ENCODE measurements at places on chromosomes 5 and 9. TPM values are rescaled to one million over a fixed set of nuclear protein-coding genes. Genes with fewer than 3 reads are reported as not detected.
A peak's percentile ranks its signal among the peaks of the same experiment; 100 is the strongest.

The EIF4E1B gene
- not detected for total RNA-seq

The MVB12B gene
- total RNA-seq = 0.23 TPM

GRCh38 chr5:162786234-162786633, 651.2 kb upstream of the CCNG1 start:
- no peaks in the 10 kb centered on the region for H3K27me3 ChIP-seq
- no peak for DNase-seq
- H3K27ac ChIP-seq = no peak overlapping the region
- no peaks in the 10 kb centered on the region for H3K4me1 ChIP-seq

- no peaks in the 10 kb centered on the region for H3K27me3 ChIP-seq
- no peaks in the 10 kb centered on the region for H3K36me3 ChIP-seq
- no peaks in the 10 kb centered on the region for H3K4me1 ChIP-seq
- no peak overlapping the region for H3K27ac ChIP-seq
- no peak overlapping the region for H3K4me3 ChIP-seq
These were observed 15.1 kb downstream of the LPAR1 start for GRCh38 chr9:111023128-111023527.

DNA sequence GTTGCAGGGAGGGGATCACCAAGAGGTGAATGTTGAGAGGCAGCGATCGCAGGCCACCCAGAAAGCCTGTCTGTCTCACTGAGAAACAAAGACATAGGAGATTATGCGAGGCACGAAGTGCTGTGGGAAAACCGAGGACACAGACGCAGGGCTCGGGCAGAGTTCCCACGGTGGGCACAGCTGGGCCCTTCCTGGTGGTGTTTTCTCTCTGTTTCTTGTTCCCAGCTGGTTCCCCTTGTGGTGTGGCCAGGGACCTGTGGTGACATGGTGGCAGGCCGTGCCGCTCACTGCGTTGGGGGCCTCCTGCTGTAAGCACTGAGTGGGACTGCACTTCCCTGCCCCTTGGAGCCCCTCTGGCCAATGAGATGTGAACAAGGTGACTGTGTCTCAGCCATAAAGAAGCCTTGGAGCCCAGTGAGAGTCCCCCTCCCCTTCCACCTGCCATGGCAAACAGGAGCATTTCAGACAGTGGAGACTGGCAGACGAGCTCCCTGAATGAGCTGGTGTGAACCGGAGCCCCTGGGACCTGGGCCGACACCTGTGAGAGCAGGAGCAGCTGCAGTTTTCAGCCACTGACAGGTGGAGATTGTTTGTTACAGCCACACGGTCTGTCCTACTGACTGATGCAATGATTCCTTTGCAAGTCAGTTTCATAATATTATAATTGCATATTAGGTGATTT, 13.2 kb upstream of the IRX4 start:
- H3K4me3 ChIP-seq = no peak overlapping the region
- H3K27me3 ChIP-seq = peaks cover 6% of the 10 kb centered on the region
- no peaks in the 10 kb centered on the region for H3K36me3 ChIP-seq
- no peaks in the 10 kb centered on the region for H3K4me1 ChIP-seq

The LCN6 gene
- not detected for total RNA-seq

GRCh38 chr9:115099901-115100300, 18.1 kb downstream of the TNC start:
- no peak overlapping the region for H3K27ac ChIP-seq
- H3K4me1 ChIP-seq = no peaks in the 10 kb centered on the region
- no peak overlapping the region for H3K4me3 ChIP-seq
- H3K36me3 ChIP-seq = no peaks in the 10 kb centered on the region
- H3K27me3 ChIP-seq = peaks cover 5% of the 10 kb centered on the region

GRCh38 chr5:42970636-42971559, 69.2 kb downstream of the ANXA2R start:
- H3K4me3 ChIP-seq = no peak overlapping the region
- DNase-seq = no peak
- no peak overlapping the region for H3K27ac ChIP-seq
- H3K36me3 ChIP-seq = peaks cover 4% of the 10 kb centered on the region
- no peaks in the 10 kb centered on the region for H3K27me3 ChIP-seq

DNA sequence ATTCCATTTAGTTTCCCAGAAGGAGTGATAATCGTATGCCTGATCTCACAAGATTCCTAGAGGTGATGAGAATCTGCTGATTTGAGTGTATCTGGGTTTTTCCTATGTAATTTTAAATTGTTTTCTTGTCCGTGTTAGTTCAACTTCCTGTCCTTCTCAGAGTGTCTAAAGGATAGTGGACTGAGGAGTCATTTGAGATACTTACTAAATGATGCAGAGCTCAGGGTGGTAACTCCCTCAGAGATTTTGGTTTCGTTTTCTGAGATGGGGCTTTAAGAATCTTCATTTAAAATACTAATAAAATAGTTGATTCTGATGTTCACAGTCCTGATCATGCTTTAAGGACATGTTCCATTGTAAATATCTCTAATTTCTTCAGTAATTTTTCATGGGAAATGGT, 30.3 kb downstream of the MELK start:
- no peak for DNase-seq
- no peak overlapping the region for H3K4me3 ChIP-seq
- peak overlapping the region; percentile 57 for H3K27ac ChIP-seq
- no peaks in the 10 kb centered on the region for H3K27me3 ChIP-seq
- peaks cover 65% of the 10 kb centered on the region for H3K36me3 ChIP-seq
- peaks cover 12% of the 10 kb centered on the region for H3K4me1 ChIP-seq

GRCh38 chr9:116267021-116267420, 113.4 kb downstream of the PAPPA start:
- no peak overlapping the region for H3K27ac ChIP-seq
- H3K4me3 ChIP-seq = no peak overlapping the region
- no peak for DNase-seq
- H3K36me3 ChIP-seq = no peaks in the 10 kb centered on the region
- H3K4me1 ChIP-seq = no peaks in the 10 kb centered on the region

GRCh38 chr9:81562231-81563019, 126.9 kb downstream of the TLE1 start:
- H3K27me3 ChIP-seq = no peaks in the 10 kb centered on the region
- DNase-seq = no peak
- no peak overlapping the region for H3K27ac ChIP-seq

DNA sequence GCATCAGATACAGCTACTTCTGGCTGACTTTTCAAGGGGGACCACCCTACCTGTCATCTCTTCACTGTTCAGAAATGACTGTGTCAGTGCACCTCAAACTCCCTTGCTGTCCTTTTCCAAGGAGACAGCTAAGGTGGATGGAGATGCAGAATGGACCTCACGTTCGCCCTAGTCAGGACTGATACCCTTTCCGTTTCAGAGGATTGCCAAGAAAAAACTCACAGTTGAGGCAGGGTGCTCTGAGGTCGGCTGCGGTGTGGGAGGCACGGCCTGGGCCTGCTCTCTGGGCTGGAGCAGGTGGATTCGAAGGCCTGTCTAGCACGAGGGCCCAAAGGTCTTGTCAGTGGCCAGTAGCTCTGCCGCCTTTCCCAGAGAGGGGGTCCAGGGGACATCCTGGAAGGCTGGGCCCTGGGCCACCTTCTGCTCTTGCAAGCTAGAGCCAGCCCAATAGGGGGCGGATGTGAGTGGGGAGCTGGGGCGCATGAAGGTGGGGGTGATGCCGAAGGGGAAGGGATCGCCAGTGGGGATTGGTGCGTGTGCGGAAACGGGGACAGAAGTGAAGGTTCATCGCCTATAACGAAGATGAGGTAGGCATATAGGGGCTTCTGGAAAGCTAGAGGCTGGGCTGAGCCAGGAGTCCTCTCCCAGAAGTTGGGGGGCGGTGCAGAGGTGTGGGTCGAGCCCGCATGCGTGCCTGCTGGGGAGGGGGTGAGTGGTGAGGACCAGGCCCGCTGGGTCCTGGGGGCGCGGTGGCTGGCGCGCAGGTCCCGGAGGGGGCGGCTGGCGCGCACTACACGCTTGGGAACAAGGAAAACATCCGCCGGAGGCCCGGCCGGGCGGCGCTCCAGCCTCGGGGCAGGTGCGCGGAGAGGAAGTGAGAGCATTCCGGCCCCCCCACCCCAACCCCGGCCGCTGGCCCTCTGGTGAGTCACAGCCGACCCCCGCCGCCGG, 2.5 kb upstream of the MSMP start:
- peaks cover 29% of the 10 kb centered on the region for H3K4me1 ChIP-seq
- no peaks in the 10 kb centered on the region for H3K27me3 ChIP-seq
- H3K27ac ChIP-seq = peak overlapping the region; percentile 98

- H3K4me1 ChIP-seq = no peaks in the 10 kb centered on the region
- H3K4me3 ChIP-seq = no peak overlapping the region
- no peak for DNase-seq
- no peak overlapping the region for H3K27ac ChIP-seq
- peaks cover 15% of the 10 kb centered on the region for H3K36me3 ChIP-seq
These were observed 41.2 kb downstream of the NADK2 start for GRCh38 chr5:36200513-36200912.
